ENCODE measurements at places on chromosomes 3 and 15.
A peak's percentile ranks its signal among the peaks of the same experiment; 100 is the strongest.

GRCh38 chr3:100044369-100044768 lies 69.9 kb downstream of the FILIP1L start:
- DNase-seq, result no peak

GRCh38 chr3:110493438-110494092 lies 578.1 kb upstream of the NECTIN3 start:
- DNase-seq, result no peak

DNA sequence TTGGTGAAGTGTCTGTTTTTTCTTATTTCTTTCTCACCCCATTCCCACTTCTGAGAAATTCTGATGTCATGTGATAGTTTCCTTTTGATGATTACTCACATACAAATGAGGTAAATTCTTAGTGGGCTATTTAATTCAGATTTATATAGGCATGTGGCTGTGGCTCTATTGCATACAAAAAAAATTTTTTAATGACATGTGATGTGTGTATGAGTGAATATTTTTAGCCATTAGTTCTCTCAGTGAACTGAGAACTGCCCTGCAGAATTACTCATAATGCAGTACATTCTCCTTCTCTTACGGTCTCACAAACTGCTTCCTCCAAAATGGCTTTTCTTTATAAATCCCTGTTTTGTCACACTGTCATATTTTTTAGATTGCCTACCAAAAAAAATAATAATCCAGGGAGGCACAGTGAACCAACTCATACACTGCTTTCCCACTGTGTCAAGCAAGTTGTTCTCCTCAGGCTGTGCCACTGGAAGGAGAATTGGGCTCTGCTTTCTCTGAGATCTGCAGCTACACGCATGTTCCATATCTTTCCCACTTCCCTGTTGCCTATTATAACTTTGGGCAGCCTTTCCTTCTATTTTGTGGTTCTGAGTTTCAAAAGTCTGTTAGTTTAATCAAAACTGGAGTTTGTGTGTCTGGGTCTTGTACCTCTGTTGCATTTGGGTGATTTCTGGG lies 415.7 kb upstream of the THBS1 start:
- no peak for DNase-seq

GRCh38 chr15:40006003-40006402 lies 33.0 kb downstream of the SRP14 start:
- peak; percentile 39 for DNase-seq

- DNase-seq, result no peak
These were observed 7.4 kb downstream of the NBEAL2 start for GRCh38 chr3:46986782-46987310.

DNA sequence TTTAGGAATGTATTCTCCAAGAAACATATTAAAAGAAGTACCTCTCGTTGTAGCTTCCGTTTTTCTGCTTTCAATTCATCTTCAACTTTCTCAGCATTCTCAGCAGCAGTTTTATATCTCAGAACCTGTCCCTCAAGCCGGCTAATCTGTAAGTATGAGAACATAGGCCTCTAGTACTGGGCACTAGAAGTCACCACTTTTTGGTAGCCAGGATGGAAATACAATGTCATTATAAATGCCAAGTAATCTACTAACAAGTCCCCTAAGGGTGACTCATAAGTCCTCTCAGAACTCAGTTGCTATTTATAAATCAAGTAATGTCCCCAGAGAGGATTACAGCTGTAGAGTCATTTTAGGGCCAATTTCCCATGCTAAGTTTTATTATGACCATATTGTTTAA lies 61.1 kb downstream of the MLH1 start:
- no peak for DNase-seq

- no peak for DNase-seq
These were observed 195.8 kb downstream of the PLCH1 start for GRCh38 chr3:155549087-155549486.

- no peak for DNase-seq
These were observed 125.6 kb downstream of the P3H2 start for GRCh38 chr3:189995129-189995528.

- DNase-seq, result no peak
These were observed 62.5 kb downstream of the SFMBT1 start for GRCh38 chr3:52983336-52983807.
